AG04449 (cell line): ENCODE measurements at places on chromosomes 16 and 17.

GRCh38 chr17:77364381-77364911 lies 223.7 kb downstream of the SEC14L1 start:
- DNase-seq = no peak

- DNase-seq = no peak
Measured at GRCh38 chr17:58615768-58616659, 75.8 kb downstream of the TEX14 start.

DNA sequence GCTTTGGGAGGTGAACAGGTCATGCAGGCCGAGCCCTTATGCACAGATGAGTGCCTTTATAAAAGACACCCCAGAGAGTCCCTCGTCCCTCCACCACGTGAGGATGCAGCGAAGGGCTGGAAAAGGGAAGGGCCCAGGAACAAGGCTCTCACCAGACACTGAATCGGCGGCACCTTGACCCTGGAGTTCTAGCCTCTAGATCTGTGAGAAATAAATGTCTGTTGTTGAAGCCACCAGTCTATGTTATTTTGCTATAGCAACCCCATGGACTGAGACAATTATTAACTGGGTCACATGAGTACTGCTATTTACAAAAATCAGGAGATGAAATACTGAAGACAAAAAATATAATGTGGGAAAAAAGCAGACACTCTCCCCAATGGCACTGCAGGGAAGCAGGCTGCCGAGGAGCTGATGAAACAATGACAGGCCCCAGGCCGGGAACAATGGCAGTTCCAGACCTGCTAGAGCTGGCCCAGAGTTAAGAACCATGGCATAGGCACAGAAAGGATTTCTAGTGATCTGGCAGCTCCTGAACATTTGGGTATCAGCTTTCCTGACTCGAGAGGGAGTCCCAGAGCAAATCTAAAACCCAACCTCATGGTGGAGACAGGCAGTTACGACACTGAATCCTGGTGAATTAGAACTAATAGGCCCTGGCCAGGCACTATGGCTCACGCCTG lies 17.8 kb upstream of the GGA2 start:
- no peak for DNase-seq

GRCh38 chr16:11801481-11802021 lies 4.5 kb upstream of the ZC3H7A start:
- DNase-seq = no peak

GRCh38 chr17:6547336-6547735 lies 9.0 kb downstream of the PITPNM3 start:
- no peak for DNase-seq

DNA sequence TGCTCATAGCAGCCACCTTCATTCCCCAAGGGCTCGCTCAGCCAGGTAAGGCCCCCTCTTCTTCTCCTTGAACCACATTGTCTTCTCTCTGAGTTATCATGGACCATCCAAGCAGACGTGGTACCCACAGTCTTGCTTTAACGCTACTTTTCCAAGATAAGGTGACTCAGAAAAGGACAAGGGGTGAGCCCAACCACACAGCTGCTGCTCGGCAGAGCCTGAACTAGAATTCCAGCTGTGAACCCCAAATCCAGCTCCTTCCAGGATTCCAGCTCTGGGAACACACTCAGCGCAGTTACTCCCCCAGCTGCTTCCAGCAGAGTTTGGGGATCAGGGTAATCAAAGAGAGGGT lies 272 bp downstream of the CCL2 start:
- DNase-seq = no peak

DNA sequence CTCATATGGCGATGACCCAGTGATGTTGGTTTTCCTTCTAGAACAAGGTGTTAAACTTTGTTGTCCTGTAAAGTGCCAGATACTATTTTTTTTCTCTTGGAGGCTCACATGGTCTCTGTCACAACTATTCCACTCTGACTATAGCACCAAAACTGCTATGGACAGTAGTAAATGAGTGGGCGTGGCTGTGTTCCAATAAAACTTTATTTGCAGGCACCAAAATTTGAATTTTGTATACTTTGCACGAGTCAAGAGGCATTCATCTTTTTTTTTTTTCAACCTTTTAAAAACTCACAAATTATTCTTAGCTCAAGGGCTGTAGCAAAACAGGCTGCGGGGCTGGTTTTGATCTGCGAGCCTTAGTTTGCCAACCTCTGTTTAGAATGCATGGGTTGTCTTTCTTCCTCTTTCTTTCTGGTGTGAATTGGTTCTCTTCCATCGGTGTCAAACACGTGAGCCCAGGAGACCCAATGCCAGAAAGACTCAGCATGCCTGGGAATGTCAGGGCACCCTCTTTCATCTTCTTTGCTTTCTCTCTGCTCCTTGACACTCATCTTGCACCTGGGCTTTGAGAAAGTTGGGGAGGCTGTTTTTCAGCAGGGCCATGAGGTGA lies 2.1 kb downstream of the SYT17 start:
- DNase-seq = no peak

DNA sequence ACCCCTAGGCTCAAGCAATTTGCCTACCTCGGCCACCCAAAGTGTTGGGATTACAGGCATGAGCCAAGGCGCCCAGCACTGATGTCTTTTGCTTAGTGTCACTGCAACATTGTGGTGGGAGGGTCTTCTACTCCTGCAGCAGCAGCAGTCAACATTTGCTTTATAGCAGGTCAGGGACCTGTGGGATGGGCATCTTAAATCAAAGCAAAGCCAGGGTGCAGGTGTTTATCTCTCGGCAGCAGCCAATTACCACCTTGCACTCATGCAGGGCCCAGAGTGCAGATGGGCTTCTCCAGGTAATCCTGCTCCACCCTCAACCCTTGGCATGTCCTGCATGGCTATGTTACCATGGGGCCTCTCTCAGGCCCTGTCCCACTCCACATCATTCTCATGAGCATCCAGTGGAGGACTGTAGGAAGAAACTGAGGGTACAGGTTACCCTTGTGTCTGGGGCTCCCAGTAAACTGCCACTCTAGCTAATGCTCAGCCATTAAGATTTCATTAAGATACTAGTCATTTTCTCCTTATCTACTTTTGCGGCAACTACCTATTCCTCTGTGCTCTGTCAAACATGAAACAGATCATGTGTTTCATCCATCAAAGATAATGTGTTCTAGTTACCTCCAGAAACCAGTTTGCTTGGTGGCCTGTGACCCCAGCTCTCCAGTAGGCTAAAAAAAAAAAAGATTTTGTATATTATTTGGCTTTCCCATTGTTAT lies 16.8 kb downstream of the ADGRG5 start:
- DNase-seq = no peak

DNA sequence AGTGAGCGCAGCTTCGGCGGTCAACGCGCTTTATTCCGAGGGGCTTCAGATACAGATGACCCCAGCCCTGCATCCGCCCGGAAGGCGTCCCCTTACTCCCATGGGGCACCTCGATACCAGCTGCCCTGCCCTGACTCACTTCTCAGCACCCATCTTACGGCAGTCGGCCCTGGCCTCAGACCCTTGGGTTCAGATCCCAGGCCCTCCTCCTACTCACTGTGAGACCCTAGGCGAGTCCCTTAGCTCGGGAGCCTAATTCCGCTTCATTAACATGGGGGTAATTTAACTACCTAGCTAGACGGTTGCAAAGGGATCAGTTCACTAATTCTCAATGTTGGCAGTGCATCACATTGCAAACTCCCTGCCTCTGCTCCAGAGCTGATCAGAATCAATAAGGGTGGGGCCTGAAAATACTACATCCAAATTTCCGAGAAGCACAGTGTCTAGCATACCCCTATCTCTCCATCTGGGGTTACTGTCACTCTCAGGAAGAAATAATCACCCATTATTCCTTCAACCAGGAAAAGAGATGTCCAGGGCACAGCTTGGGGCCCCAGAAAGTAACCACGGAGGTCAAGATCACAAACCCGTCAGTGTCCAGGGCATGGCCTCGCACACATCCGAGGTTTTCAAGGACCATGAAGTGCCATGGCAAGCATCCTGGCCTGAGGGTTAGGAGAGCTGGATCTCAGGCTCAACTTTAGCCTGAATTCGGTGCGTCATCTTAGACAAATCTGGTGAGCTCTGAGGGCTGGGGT lies 415 bp upstream of the FLOT2 start:
- no peak for DNase-seq

GRCh38 chr17:33464669-33465280 lies 171.7 kb upstream of the ASIC2 start:
- DNase-seq = no peak

GRCh38 chr16:87702325-87702811 lies 63.4 kb downstream of the KLHDC4 start:
- DNase-seq = no peak

DNA sequence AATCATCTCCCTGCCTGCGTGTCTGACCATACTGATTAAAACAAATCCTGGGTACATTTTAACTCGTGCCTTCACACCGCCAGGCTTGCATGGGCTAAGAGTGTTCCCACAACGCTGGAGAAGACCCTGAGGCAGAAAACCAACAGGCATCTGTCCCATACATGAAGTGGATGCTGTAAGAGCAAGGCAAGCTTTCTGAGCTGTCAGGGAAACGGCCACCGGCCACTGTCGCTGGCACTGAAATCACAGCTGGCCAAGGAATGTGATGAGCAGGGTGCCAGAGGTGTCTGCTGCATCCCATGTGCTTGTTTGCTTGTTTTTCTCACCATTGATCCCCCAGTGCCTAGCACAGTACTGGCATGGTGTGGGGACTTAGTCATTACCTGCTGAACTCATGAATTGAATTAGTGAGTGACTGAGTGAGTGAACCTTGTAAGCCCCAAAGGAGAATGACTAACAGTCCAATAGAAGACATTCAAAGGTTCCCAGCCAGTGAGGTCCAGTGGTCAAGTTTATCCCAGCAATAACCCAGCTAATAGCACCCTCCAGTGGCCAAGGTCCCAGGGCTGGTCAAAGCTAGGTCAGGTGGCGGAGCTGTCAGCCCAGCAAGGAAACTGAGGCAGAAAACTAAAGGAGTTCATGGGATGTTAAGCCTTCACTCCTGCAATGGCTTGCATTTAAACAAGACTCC lies 92.7 kb upstream of the CDH5 start:
- DNase-seq = no peak

DNA sequence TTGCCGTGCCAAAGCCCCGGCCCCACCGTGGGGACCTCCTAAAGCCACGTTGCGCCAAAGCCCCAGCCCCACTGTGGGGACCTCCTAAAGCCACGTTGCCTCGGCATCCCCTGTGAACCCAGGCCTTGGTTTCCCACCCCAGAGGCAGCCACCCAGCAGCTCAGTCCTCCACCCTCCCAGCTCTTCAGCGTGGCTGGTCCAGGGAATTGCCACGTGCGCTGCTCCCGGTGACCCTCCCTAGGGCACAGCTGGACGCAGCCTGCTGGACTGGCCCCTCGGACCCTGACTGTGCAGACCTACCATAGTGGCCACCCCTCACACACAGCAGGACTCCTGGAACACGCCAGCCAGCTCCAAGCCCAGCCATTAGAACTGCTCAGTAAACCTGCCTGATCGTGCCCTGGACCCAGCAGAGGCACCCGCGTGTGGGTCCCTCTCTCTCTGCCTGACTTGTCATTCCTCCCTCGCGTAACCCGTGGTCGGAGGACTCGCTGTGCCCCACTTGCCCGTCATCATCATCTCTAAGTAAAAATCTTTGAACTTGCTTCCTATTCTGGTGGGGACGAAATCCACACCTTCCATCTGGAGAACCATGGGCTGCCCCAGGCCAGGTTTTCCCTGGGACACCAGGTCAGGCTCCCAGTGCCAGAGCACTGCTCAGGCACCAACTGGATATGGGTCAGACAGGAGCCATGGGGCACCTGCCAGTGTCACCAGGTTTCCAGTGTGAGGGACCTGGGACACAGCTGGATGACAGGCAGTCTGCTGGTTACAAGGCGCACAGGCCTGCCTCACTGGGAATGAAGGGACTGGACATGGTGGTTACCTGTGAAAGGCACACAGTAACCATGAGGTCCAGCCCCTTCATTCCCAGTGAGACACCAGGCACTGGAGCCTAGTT lies 5.6 kb downstream of the CIAO3 start:
- DNase-seq = no peak

GRCh38 chr17:21288571-21289017 lies 4.1 kb downstream of the MAP2K3 start:
- no peak for DNase-seq

DNA sequence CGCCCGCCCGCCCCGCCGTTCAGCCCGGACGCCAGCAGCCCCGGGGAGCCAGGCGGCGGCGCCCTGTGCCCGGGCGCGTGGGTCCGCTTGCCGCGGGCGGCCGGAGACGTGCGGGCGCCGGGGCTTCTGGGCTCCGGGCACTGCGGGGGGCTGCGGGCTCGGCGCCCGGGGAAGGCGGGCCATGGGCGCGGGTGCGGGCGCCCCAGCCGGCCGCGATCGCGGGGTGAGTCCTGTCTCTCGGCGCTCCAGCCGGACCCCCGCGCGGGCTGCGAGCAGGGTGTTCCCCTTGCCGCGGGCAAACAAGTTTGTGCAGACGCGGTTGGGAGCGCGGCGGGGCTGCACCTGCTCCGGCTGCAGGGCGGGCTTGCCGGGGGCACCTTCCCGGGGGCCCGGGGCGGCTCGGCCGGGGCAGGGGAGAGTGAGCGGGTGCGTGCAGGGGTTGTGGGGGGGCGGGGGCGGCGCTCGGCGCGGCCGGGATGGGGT lies 292 bp downstream of the WSCD1 start:
- no peak for DNase-seq

DNA sequence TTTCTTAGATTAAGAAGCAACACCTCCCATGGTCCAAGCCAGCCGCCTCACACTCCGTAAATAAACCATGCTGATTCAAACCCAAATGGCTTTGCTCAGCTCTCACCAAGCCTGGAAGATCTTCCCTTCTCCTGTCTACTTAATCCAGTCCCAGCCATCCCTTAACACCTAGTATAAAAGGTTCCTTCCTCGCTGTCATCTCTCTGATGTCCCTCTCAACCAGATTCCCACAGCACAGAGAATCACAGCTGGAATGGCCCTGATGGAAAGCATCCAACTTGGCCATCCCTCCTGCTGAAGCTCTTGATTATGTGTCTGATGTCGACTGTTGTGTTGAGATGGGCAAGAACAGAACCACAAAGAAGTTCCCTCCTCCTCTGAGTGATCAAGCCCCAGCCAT lies 50.6 kb upstream of the ADCY9 start:
- no peak for DNase-seq

DNA sequence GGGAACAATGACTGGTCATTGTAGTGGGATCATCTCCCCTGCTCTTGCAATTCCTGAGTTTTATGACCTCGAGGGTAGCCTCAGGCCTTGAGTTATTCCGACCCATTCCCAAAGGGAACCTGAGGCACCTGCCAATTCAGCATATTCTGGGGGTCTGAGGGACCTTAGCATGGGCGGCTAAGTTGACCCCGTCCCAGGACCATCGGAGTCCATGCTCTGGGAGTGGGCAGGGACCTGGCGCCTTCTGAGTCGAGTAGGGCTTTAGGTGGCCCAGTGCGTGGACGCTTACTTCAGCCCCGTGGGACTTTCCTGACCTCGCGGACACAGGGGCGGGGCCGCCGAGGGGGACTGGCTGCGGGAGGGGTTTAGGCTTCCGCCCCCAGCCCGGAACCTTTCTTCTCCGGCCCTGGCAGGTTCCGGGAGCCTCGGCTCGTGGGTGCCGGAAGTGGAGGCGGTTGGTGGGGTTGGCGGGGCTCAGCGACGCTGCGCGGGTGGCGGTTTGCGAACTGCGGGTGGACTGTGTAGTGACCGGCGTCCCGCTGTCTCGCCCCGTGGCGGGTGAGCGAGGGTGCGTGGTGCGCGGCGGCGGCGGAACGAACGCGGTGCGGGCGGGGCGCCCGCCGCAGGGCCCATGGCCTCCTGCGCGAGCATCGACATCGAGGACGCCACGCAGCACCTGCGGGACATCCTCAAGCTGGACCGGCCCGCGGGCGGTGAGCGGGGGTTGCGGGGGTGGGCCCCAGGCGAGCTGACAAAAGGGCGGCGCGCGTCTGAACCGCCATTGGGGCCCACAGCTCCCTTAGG lies at the start of gene EDC4:
Gene EDC4 (plus strand): TSS at position 422 of the 804 bp plus-strand sequence. CDS start 210 bp downstream, at position 632.
- DNase-seq = peak; percentile 10

GRCh38 chr17:73305845-73306836 lies 5.7 kb downstream of the CDC42EP4 start:
- no peak for DNase-seq

- DNase-seq = no peak
Measured at GRCh38 chr17:58312021-58312630, 16.5 kb downstream of the TSPOAP1 start.
